Right lobe of liver (tissue), 6 donors: ENCODE measurements at places on chromosomes 6 and 20.

DNA sequence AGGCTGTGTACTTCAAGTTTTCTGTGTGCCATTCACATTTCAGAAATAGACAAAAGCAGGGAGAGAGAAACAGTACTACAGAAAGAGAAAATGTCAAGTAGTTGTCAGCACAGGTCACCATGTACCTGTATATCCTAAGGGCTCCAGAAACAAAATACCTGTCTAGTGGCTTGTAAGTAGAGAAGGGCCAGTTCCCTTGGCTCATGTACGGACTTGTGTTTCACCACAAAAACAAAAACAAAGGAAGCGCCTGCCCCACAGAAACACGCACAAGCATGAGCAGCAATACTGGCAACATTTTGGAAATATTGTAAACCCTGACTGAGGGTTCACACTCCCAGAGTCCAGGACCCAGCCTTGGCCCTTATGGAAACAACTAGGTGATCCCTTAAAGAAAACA is 44.3 kb downstream of the CNKSR3 start:
- no peak for DNase-seq

DNA sequence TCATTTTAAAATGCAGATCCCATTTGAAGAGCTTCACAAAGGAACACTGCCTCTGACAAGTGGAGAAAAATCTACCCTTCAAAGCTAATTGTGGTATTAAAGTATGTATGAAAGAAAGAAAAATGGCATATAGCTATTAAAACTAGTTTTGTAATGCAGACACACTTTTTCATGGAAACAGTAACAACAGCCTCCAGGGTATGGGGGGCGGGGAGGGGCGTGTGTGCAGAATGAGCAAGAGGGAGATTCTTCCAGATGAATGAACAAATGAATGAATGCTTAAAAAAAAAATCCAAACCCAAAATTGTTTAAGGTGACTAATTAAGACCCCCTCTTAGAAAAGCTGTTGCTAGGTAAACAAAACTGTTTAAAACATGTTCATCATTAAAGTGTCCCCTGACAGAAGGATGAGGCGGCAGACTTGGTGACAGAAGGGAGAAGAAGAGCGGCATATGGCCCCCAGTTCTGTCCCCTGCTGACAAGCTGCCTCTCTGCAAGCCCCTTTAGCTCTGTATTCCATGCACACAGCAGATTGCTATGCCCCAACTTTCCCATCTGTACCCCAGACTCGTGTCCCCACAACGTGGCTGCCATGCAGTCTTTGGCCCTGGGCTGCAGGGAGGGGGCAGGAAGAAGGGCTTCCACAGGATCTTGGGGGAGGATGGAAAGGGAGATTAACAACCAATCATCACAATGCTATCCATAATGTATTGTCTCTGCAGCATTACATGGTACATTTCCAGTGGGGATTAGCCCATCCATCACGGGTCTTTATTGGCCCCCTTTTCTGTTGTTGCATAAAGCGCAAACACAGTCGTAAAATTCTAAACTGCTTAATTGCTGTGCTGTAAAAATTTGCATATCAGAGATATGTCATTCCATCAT is 108.4 kb upstream of the OLIG3 start:
- DNase-seq = no peak

GRCh38 chr6:139881728-139882211 is 507.3 kb upstream of the CITED2 start:
- peak; percentile 46 for DNase-seq

DNA sequence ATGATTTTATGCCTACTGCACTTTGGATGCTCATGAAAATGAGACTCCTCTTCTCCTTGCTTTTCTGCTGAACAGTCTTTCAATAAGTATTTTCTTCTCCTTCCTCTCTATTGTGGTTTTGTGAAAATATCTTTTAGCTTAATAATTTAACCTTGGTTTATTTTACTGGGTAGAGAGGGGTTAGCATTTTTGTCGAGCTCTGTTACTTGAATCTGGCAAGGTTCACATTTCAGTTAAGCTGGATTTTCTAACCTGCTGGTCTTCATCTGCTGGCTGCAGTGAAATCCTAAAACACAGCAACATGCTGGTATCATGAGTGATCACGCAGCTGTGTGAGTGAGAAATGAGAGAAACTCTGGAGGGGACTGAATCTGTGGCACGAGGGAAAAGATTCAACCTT is 222.7 kb upstream of the NOX3 start:
- no peak for DNase-seq

- DNase-seq = no peak
Observed at GRCh38 chr6:156701966-156702365, 75.2 kb upstream of the ARID1B start.

- DNase-seq = no peak
Observed at GRCh38 chr6:155181498-155181897, 82.3 kb upstream of the CLDN20 start.

DNA sequence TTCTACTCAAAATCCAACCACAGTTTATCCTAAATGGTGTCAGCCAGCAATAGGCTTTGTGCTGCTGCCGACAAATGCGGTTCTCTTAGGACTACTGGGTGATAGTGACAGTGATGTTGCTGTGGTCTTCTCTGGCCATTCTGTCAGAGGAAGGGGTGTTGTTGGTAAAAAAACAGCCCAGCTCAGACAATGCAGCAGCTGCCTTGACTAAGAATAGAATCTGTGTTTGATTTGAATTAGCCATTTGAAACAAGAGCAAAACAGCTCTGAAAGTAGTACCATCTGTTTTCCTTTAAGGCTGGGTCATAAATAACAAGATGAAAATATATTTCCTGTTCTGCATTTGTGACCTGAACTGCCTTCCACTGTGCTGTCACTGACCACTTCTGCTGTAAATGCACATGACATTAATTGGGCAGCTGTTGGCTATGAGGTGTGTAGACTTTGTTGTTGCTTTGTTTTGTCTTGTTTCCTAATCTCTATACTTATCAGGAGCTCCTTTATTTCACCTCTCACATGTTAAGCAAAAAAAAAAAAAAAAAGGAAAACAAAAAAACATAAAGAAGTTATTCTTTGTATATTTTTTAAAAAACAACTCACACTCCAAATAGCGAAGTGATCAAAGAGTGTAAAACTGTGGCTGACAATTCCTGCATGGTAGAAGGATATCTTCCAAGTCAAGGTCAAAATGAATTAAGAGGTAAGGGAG is 497.8 kb upstream of the ARID1B start:
- no peak for DNase-seq

GRCh38 chr6:128208078-128208477 is 307.2 kb upstream of the THEMIS start:
- no peak for DNase-seq

DNA sequence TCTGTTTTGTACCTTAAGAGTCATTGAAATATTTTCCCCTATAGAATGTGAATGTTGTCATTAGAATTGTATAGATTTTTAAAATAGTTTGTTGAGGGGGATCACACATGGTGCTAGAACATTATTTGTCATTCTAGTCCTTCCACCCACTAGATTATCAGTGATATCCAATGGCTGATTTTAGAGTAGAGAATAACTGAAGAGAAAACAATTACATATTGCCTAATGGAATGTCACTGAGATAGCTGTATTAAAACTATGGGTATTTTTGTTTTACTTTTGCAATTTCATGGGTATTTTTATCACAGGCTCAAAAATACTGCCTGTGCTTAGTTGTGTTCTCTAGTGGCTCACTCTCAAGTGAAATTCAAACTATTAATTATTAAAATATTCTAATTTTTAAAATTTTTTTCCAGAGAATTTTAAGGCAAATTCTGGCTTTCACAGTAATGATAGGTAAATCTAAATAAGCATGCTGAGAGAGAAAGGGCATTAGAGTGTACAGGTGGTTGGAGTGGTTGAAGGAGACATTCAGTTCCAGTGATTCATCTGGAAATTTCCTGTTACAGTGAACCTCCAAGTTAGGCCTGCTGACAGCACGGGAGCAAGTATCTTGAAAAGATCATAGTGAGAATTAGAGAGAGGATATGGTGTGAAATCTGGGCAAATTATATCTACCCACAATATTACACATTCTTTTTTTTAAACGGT is 399.6 kb downstream of the NKAIN2 start:
- no peak for DNase-seq

GRCh38 chr20:4633780-4634179 is 87.9 kb upstream of the PRND start:
- no peak for DNase-seq

DNA sequence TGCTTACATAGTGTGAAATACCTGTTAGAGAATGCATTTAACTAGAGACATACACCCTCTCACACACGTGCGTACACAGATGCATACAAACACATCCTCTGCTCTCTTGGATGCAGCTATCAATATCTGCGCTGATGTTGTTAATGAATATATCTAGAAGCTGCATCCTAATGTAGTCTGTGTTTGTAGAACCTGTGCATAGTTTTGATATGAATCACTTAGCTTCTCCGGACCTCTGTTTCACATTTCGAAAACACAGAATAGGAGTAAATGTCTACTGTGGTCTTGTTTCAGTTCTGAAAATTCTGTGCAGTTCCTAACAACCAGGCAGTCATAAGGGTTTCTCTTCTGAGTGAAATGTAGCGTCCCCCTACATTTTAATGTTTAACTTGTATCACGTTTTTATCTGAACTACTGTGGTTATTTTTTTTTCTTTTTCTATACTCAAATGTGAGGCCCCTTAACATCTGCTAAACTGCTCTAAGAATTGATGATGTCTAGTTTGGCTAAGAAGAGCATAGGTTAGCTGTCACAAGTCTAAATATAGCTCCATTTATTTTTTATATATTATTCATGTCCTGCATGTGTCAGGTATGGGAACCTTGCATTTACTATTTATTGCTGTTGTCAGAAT is 254.5 kb downstream of the TMEM242 start:
- no peak for DNase-seq

DNA sequence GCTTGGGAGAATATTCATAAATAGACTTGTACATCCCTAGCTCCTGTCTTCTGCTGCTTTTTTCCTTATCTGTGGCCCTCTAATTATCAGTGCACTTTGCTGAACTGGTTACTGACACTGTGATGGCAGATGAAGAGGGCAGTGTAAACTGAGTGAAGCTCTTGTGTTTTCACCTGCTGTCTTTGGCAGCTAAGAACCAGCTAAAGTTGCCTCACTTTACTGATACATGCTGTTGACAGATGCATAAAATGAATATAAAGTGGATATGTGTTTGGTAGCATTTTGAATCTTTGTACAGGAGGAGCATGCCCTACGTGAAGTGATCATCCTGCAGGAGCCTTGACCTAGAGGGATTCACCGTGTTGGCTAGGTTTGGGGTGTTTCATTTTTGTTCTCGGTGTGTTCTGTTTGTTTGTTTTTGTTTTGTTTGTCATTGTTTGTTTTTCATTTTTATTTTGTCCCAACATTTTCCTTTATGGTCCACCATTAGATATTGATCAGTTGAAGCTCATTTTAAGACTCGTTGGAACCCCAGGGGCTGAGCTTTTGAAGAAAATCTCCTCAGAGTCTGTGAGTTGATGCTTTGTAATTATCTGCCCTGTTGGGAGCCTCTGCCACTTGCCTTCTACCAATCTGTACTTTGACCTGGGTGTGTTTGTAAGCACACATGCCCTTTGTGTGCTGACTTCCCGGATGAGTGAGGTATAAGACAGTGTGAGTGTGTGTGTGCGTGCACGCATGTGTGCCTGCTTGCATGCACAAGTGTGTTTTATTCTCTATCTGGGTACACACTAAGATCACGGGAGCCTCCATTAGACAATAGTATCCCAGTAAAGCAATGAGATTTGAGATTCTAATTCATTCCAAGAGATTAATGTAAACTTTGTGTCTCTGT is 34.6 kb upstream of the MAPK13 start:
- peak; percentile 75 for DNase-seq

DNA sequence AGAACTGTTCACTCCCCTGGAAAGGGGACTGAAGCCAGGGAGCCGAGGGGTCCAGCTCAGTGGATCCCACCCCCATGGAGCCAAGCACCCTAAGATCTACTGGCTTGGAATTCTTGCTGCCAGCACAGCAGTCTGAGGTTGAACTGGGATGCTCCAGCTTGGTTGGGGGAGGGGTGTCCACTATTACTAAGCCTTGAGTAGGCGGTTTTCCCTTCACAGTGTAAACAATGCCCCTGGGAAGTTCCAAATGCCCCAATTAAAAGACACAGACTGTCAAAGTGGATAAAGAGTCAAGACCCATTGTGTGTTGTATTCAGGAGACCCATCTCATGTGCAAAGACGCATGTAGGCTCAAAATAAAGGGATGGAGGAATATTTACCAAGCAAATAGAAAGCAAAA is 150.2 kb downstream of the LPA start:
- DNase-seq = no peak

DNA sequence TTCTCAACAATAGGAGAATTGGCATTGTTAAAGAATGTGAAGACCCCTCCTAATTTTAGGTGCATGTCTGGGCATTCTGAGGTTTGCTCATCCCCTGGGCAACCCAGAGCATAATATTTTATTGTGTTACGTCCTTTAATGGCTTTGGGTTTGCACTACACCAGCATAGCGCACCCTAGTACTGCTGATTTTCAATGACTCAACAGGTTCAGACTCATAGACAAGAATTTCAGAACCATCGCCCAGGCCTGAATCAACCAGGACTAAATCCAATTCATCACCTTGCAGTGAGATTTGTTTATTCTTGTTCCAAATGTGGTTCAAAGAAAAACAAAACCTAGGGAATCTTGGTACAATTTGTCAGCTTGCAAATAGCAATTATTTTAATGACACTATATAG is 137.8 kb upstream of the PHACTR1 start:
- DNase-seq = no peak

DNA sequence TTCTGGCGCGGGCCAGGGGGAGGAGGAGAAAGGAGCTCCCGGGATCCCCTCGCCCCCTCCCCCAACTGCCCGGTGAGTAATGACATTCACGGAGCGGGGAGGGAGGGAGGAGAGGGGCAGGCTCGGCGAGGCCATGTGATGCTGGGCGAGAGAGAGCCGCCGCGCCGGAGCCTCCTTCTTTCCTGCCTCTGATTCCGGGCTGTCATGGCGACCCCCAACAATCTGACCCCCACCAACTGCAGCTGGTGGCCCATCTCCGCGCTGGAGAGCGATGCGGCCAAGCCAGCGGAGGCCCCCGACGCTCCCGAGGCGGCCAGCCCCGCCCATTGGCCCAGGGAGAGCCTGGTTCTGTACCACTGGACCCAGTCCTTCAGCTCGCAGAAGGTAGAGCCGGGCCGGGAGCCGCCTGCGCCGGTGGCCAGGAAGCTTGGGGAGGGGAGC is at the start of gene GDAP1L1:
Gene GDAP1L1 (plus strand): TSS at position 178 of the 441 bp plus-strand sequence. CDS start 27 bp downstream, at position 205.
- no peak for DNase-seq

- no peak for DNase-seq
Observed at GRCh38 chr6:30260036-30260504, 46.9 kb upstream of the TRIM26 start.

GRCh38 chr6:152815230-152815872 is 64.8 kb downstream of the VIP start:
- no peak for DNase-seq

DNA sequence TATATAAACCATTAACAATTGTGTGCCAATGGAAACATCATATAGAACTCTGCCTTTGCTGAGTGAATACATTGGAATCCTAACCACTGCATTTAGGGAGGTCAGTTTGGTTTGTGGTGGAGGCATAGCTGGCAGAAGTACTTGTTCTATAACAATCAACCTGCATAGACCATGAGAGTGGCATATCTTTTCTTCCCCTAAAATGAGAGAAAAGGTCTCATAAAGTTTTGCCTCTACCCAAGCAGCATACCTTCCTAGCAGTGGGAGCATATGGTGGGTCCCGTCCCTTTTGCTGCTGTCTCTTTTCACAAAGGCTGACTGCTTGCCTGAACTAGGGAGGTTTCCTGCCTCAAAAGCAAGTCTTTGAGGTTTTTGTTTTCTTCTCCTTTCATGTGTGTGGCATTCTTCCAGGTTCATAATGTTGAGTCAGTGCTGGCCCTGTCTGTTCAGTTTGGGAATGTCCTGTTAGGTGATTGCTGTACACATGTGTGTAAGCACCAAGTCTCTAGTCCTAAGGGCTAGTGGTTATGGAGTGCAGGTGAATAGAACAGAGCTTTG is 61.2 kb upstream of the SUPT3H start:
- DNase-seq = no peak

- DNase-seq = no peak
Observed at GRCh38 chr6:28720357-28721231, 194.9 kb downstream of the GPX5 start.
